ENCODE measurements at places on chromosomes 3 and 15. TPM values are rescaled to one million over a fixed set of nuclear protein-coding genes. Genes with fewer than 3 reads are reported as not detected.

The ABCC5 gene
- total RNA-seq = 24.3 TPM

The OCA2 gene
- total RNA-seq = 11.6 TPM

The DPPA2 gene
- not detected for total RNA-seq

The CNTN6 gene
- total RNA-seq = 16.4 TPM

The TTBK2 gene
- total RNA-seq = 18.7 TPM

The FAM219B gene
- 136 TPM for total RNA-seq

The ITIH4 gene
- 7.9 TPM for total RNA-seq

The RABL3 gene
- 25.1 TPM for total RNA-seq

The ALS2CL gene
- total RNA-seq = 68.5 TPM

The ENTPD3 gene
- 4.2 TPM for total RNA-seq

The TTLL13 gene
- not detected for total RNA-seq

The CCDC39 gene
- not detected for total RNA-seq

The RARB gene
- 31.5 TPM for total RNA-seq

The IQCH gene
- total RNA-seq = 10.0 TPM

The GOLGA8K gene
- 3.5 TPM for total RNA-seq

The IP6K1 gene
- 74.0 TPM for total RNA-seq

The SLC22A13 gene
- not detected for total RNA-seq

The SOX14 gene
- total RNA-seq = not detected

The CPNE9 gene
- total RNA-seq = not detected

The TRH gene
- not detected for total RNA-seq

The VWA5B2 gene
- total RNA-seq = 0.88 TPM

The ITGA11 gene
- total RNA-seq = 4.3 TPM

The TMEM108 gene
- 4.3 TPM for total RNA-seq

The SLC2A2 gene
- not detected for total RNA-seq

The XCR1 gene
- not detected for total RNA-seq

The MITF gene
- total RNA-seq = 29.5 TPM

The ACKR4 gene
- not detected for total RNA-seq

The SLC9C1 gene
- total RNA-seq = not detected

The CPA3 gene
- 4.6 TPM for total RNA-seq

The DUOX1 gene
- 201 TPM for total RNA-seq

The CEMIP gene
- total RNA-seq = 0.11 TPM

The GADL1 gene
- not detected for total RNA-seq

The KIF7 gene
- total RNA-seq = 6.8 TPM

The CCR3 gene
- not detected for total RNA-seq

The ZNF80 gene
- total RNA-seq = not detected

All from thyroid gland (tissue), 4 donors.